ENCODE measurements at places on chromosomes 7 and 10.

GRCh38 chr10:37957841-37958240, 18.6 kb downstream of the ZNF25 start:
- no peak overlapping the region for H3K4me3 ChIP-seq
- H3K36me3 ChIP-seq, result no peaks in the 10 kb centered on the region
- H3K27ac ChIP-seq, result no peak overlapping the region

DNA sequence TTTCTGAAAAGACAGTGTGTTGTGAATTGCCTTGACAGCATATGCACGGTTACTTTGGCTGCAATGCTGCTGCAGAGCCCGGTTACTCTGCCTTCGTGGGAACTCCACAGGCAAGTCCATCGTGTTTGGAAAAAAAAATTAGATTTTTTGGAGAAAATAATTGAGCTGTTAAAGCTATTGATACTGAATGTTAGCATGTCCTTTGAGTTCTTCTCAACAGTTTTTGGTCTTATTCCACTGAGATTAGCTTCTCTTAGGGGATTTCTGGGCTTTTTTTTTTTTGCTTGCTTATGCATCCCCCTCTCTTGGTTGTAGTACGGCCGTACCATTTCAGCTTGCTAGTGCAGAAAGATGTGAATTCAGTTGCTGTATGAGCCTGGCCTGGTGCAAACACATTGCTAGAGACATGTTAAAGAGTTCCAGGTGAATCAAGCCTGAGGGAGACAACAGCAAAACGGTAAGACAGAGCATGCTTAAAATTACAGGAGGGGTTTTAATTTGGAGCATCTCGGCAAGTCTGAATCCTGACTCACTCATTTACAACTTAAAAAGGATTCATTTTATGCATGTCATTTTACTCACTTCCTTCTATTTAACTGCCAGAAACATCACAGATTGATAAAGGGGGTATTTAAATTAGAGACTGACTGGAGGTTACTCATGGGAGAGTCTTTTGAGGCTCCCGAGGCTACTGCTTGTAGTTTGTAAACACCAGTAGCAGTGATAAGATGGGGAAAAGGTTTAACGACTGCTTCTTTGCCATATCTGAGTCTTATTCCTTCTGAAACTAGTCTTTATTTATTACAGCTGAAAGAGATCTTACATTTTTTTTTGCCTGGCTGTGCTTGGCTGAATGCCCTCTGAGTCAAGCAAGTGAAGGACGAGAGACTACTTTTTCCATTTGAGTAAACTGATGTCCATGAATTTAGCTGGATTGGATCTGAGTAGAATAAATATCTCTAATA, 113.7 kb downstream of the CDK14 start:
- H3K4me1 ChIP-seq, result peaks cover 15% of the 10 kb centered on the region
- H3K27me3 ChIP-seq, result no peaks in the 10 kb centered on the region
- no peak overlapping the region for H3K27ac ChIP-seq

- DNase-seq, result no peak
- H3K4me1 ChIP-seq, result peaks cover 4% of the 10 kb centered on the region
- no peak overlapping the region for H3K4me3 ChIP-seq
Measured at GRCh38 chr10:33519130-33519860, 184.8 kb upstream of the NRP1 start.

DNA sequence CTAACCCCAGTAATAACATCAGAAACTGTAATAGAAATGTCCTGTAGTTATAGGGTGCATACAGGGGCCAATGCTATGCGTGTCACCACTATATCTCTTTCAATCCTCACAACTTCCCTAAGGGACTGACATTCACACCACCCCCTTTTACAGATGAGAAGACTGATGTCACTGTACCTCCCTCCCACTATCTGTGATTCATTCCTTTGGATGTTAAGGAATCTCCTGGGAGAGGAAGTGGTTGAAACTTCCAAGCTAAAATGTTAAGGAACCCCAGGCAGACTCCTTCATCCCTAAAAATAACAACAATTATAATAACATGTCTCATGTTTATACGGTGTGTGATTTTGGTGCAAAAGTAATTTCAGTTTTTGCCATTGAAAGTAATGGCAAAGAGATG, 5.4 kb downstream of the COL13A1 start:
- no peak overlapping the region for H3K27ac ChIP-seq
- peaks cover 10% of the 10 kb centered on the region for H3K4me1 ChIP-seq
- no peaks in the 10 kb centered on the region for H3K36me3 ChIP-seq
- no peaks in the 10 kb centered on the region for H3K27me3 ChIP-seq
- H3K4me3 ChIP-seq, result no peak overlapping the region

GRCh38 chr10:4083509-4084003, 298.5 kb upstream of the KLF6 start:
- no peak overlapping the region for H3K27ac ChIP-seq
- peaks cover 6% of the 10 kb centered on the region for H3K4me1 ChIP-seq
- H3K4me3 ChIP-seq, result no peak overlapping the region

DNA sequence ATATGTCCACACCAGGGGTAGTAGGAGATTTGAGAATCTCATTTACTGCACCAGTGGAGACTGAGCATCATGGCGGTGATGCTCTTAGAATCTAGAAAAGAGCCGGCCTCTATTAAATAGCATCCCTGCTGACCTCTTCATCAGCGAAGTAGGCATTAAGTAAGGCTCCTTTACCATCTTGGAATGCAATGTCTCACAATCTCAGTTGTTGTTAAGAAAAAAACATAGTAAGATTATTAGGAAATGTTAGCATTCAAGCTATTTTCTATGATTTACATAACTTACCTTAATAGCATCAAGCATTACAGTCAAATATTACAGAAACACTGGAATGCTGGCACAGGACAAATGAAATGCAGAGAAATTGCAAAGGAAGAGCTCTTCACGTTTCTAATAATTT, 54.5 kb downstream of the ORC5 start:
- H3K27ac ChIP-seq, result no peak overlapping the region
- DNase-seq, result no peak
- no peak overlapping the region for H3K4me3 ChIP-seq

DNA sequence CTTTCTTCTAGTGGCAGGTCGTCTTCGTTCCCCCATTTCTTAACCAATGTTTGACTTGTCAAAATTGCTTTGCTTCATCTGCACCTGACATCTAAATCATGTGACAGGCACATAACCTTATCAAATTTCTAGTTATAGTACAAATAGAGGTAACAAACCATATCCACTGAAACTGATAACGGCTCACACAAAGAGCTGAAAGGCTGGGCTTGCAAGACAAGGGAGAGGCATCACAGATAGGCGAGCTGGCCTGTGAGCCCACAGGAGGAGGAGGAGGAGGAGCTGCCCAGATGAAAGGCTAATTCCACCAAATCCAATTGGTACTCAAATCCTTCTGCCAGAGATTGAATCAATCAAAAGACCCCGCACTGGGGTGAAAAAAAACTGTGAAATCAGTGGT, 80.2 kb upstream of the NEBL start:
- no peaks in the 10 kb centered on the region for H3K4me1 ChIP-seq
- H3K27me3 ChIP-seq, result no peaks in the 10 kb centered on the region
- no peaks in the 10 kb centered on the region for H3K36me3 ChIP-seq
- DNase-seq, result no peak
- no peak overlapping the region for H3K4me3 ChIP-seq
- no peak overlapping the region for H3K27ac ChIP-seq

GRCh38 chr10:97928897-97929296, 79.3 kb downstream of the GOLGA7B start:
- no peaks in the 10 kb centered on the region for H3K36me3 ChIP-seq
- no peak for DNase-seq
- H3K27ac ChIP-seq, result no peak overlapping the region
- H3K4me1 ChIP-seq, result no peaks in the 10 kb centered on the region
- H3K27me3 ChIP-seq, result no peaks in the 10 kb centered on the region
- no peak overlapping the region for H3K4me3 ChIP-seq

DNA sequence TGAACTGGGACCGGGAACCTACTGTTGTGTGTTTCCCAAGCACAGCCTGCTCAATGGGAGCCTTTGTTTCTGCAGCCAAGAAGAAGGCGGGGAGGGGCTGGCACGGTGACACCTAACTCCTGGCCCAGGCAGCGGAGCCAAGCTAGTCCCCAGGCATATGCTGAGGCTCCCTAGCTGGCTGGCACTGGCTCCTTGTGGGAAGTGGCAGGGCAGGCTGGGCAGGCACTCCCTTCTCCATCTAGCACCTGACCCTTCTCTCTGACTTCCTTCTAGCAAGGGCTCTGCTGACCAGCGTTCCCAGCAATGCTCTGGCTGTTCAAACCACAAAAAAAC, 325.0 kb downstream of the PLXNA4 start:
- H3K27me3 ChIP-seq, result no peaks in the 10 kb centered on the region
- no peaks in the 10 kb centered on the region for H3K36me3 ChIP-seq
- H3K4me3 ChIP-seq, result no peak overlapping the region
- peaks cover 8% of the 10 kb centered on the region for H3K4me1 ChIP-seq
- H3K27ac ChIP-seq, result no peak overlapping the region

DNA sequence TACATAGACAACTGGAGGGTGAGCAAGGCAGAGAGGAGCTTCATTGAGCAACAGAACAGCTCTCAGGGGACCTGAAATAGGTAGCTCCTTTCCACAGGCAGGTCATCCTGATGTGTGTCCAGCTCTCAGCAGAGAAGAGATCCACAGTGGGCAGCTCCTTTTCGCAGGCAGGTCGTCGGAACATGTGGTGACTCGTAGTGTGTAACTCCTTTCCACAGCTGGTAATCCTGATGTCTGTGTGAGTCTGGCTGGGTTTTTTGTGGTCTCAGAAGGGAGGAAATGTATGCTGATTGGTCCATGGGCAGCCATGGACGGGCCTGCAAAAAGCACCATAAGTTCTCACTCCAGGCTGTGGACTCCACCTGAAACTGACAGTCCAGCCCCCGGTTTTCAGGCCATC, 24.4 kb upstream of the TES start:
- no peak overlapping the region for H3K27ac ChIP-seq
- no peaks in the 10 kb centered on the region for H3K27me3 ChIP-seq
- H3K4me3 ChIP-seq, result no peak overlapping the region
- no peaks in the 10 kb centered on the region for H3K36me3 ChIP-seq
- DNase-seq, result no peak
- H3K4me1 ChIP-seq, result no peaks in the 10 kb centered on the region

DNA sequence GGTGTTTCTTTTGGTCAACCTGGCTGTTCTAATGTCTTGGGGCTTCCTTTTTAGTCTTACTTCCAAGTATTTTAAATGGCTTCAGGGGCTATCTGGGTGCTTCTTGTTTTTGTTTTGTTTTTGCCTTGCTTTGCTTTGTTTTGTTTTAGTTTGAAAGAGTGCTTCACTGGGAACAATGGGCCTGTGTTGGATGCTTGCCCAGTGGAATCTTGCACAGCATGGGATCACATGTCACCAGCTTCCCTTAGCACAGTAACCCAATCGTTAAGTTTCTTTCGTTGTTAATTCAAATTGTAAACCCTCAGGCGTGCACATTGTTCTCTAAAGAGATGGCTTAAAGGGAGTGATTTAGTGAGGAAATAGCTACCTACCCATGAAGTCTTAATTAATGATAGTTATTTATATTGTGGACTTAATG, 8.9 kb downstream of the COL17A1 start:
- peak overlapping the region; percentile 52 for H3K27ac ChIP-seq
- DNase-seq, result peak; percentile 29
- H3K27me3 ChIP-seq, result no peaks in the 10 kb centered on the region
- H3K4me3 ChIP-seq, result no peak overlapping the region
- H3K4me1 ChIP-seq, result peaks cover 4% of the 10 kb centered on the region

- H3K27ac ChIP-seq, result no peak overlapping the region
- H3K4me1 ChIP-seq, result peaks cover 5% of the 10 kb centered on the region
- no peak overlapping the region for H3K4me3 ChIP-seq
- no peaks in the 10 kb centered on the region for H3K36me3 ChIP-seq
- no peak for DNase-seq
Measured at GRCh38 chr10:104273899-104274575, 5.1 kb downstream of the GSTO2 start.

GRCh38 chr10:62352356-62352970, 21.7 kb upstream of the ZNF365 start:
- H3K27me3 ChIP-seq, result no peaks in the 10 kb centered on the region
- no peaks in the 10 kb centered on the region for H3K4me1 ChIP-seq
- no peak overlapping the region for H3K27ac ChIP-seq
- no peak overlapping the region for H3K4me3 ChIP-seq

DNA sequence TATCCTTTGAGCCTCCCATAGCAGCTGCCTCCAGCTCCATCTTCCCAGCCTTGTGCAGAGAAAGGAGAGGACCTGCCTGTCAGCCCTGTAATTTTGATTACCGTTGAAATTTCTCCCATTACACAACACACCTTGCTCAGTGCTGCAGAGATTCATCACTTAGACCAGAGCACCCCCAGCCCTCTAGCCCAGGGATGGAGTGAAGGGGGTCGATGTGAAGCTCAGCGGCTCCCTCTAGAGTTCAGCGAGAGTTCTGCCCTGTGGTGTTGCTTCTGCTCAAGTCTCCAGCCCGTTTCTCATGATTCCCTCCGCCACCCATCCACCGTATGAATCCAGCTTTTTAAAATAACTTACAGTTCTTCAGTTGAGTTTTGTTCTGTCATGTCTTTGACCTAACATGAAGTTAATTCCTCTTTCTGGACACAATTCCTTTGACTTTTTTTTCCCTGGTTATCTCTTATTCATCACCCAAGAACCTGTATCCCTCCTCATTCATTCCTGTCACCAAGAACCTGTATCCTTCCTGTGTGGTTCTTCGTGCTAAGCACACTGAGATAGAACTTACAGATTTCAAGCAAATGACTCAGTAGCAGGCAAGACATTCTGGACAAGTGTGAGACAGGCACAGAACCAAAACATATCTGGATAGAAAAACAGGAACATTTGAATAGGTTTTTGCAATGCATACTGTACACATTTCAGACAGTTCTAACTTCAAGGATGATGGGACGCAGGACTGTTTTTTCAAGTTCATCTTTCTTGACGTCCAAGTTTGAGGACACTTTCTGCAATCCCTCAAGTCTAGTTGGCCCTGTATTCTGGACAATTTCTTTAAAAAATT, 35.0 kb upstream of the ZNF32 start:
- peaks cover 20% of the 10 kb centered on the region for H3K4me1 ChIP-seq
- no peak for DNase-seq
- H3K27me3 ChIP-seq, result no peaks in the 10 kb centered on the region
- no peak overlapping the region for H3K4me3 ChIP-seq
- no peak overlapping the region for H3K27ac ChIP-seq
- no peaks in the 10 kb centered on the region for H3K36me3 ChIP-seq

DNA sequence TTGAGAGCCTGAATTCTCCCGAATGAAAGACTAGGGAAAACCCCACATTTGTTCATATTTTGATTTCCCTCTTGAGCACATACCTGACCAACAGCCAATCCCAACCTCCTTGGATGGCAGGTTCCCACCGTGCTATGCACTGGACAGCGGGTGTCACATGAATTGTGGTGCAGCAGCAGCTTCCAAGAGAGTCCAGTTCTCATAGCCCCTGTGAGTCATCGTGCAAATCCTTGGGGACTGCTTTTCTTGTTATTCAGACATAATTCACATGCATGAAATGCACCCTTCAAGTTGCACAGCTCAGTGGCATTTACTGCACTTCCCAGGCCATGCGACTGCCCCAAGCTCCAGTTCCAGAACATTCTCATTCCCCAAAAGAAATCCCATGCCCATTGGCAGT, 67.8 kb upstream of the PPP2R2D start:
- no peak for DNase-seq
- peaks cover 3% of the 10 kb centered on the region for H3K27me3 ChIP-seq
- no peaks in the 10 kb centered on the region for H3K4me1 ChIP-seq
- no peaks in the 10 kb centered on the region for H3K36me3 ChIP-seq
- H3K4me3 ChIP-seq, result no peak overlapping the region

GRCh38 chr7:121048195-121048594, 59.7 kb downstream of the CPED1 start:
- no peak for DNase-seq
- peaks cover 8% of the 10 kb centered on the region for H3K36me3 ChIP-seq
- no peaks in the 10 kb centered on the region for H3K27me3 ChIP-seq
- H3K27ac ChIP-seq, result peak overlapping the region; percentile 82

- H3K27me3 ChIP-seq, result no peaks in the 10 kb centered on the region
- peaks cover 21% of the 10 kb centered on the region for H3K36me3 ChIP-seq
- H3K27ac ChIP-seq, result no peak overlapping the region
- DNase-seq, result no peak
Measured at GRCh38 chr7:149150981-149151380, 3.7 kb downstream of the ZNF398 start.
